ENCODE measurements at places on chromosomes 6 and 20.

DNA sequence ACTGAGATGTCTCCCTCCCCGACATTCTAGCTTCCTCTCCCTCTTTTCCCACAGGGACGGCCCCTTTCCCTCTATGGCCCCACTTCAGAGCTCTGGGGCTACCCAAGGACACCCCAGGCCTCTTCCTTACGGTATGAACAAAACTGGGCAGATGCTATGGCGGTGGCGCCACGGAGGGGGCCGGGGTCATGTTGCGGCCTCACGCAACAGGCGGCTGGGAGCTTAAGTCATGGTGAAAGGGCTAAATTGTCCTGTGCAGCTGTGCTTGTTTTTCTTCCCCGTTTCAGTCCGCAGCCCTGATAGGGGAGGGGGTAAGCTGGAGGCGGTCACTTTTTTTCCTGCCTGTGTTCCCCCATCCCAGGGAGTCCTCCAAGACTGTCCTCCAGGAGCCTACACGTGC lies 17.6 kb upstream of the KIAA1755 start:
- DNase-seq = no peak

- no peak for DNase-seq
Measured at GRCh38 chr6:150565945-150566344, 33.7 kb upstream of the PLEKHG1 start.

GRCh38 chr20:41185013-41185757 lies 47.8 kb downstream of the PLCG1 start:
- DNase-seq = no peak

- no peak for DNase-seq
Measured at GRCh38 chr6:11785415-11785773, 6.8 kb upstream of the ADTRP start.

- no peak for DNase-seq
Measured at GRCh38 chr6:68059899-68060298, 575.2 kb upstream of the ADGRB3 start.

DNA sequence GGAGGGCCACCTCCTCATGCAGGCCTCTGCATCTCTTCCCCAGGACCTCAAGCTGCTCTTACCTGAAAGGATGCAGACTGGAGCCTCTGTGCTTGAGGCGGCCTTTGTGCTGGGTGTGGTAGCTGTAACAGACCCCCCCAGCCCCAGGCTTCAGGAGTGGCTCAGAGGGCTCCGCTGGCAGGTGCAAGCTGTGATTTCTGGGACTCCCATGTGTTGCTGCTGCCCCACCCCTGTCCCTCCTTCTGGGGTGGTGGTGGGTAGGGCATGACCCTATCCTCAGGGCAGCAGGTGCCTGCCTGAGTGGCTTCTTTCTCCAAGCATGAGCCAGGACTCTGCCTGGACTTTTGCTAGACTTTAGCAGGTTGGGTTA lies 121.2 kb downstream of the SULF2 start:
- DNase-seq = no peak

DNA sequence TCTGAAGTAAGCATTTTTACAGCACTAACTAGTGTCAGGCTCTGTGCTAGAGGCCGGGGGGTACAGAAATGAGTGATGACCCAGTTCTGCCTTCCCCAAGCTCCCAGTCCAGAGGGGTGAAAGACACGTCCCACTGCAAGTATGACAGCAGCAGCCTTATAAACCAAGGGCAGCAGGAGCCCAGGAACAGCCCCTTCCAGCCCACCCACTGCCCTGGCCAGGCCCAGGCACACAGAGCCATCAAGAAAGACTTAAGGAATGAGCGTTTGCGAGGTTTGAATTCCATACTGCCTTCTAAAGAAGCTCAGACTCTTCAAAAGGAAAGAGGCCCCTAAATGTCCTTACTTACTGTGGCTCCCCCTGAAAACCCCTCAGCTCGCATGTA lies 10.0 kb downstream of the TRERF1 start:
- DNase-seq = no peak

GRCh38 chr6:53044071-53044470 lies 21.1 kb upstream of the FBXO9 start:
- DNase-seq = no peak

- no peak for DNase-seq
Measured at GRCh38 chr6:69790629-69791028, 6.2 kb downstream of the LMBRD1 start.

- DNase-seq = no peak
Measured at GRCh38 chr20:54268941-54269340, 61.1 kb downstream of the PFDN4 start.

DNA sequence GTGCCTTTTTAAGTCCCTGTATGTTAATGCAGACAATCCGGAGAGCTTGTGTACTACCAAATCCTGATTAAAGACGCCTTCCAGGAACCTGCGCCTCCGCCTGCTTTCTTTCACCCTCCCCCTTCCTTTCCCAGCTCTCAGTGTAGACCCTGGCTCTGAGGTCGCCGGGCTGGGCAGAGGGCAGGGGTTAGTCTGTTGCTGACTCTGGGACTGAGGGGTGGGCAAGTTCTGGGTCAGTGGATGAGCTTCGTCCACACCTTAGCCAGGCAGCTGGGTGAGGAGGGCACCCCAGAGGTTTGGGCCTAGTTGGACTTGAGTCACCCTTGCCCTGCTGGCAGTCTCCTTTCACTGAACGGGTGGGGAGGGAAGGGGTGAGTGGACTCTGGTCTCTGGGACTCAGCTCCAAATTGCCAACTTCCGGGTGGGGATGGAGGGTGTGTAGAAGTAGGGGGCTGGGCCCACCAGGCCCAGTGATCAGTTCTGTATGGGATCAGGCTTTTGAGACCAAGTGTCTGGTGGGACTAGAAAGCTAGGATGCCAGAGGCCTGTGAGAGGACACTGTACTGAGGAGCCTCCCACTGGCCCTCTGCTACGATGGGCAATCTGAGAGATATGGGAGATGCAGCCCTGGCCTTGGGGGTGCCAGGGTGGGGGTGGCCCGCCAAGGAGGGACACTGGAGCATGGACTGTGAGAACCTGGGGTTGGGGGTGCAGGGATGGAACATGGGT lies 21.3 kb upstream of the SLC22A7 start:
- no peak for DNase-seq

GRCh38 chr6:11258260-11259237 lies 26.1 kb upstream of the NEDD9 start:
- no peak for DNase-seq

- DNase-seq = no peak
Measured at GRCh38 chr20:19212469-19212815, at the start of gene SLC24A3. SLC24A3 (plus strand) TSS chr20:19212642.

DNA sequence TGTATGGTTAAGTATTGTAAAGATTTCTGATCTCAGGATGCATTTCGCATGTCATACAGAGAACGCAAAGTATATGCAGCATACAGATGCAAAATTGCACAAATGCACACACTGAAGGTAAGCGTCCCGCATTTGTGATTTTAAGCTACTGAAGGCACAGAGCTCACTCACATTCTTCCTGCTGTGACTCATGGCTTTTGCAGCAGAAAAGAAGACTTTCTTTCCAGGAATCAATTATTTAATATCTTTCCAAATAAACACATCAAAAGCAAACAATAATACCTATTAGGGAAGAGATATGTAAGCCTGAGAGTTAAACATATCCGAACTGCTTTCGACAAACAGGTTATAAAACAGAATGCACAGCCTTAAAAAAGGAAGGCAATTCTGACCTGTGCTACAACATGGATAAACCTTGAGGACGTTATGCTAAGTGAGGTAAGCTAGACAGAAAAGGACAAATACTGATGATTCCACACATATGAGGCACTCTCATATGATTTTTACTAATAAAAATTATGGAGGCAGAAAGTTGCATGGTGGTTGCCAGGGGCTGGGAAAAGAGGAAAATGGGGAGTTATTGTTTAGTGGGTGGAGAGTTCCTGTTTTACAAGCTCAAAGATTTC lies 109.0 kb downstream of the TFAP2A start:
- DNase-seq = no peak

- no peak for DNase-seq
Measured at GRCh38 chr20:59663513-59664060, 59.2 kb downstream of the PHACTR3 start.

GRCh38 chr20:36528176-36528874 lies 13.0 kb upstream of the MYL9 start:
- no peak for DNase-seq

DNA sequence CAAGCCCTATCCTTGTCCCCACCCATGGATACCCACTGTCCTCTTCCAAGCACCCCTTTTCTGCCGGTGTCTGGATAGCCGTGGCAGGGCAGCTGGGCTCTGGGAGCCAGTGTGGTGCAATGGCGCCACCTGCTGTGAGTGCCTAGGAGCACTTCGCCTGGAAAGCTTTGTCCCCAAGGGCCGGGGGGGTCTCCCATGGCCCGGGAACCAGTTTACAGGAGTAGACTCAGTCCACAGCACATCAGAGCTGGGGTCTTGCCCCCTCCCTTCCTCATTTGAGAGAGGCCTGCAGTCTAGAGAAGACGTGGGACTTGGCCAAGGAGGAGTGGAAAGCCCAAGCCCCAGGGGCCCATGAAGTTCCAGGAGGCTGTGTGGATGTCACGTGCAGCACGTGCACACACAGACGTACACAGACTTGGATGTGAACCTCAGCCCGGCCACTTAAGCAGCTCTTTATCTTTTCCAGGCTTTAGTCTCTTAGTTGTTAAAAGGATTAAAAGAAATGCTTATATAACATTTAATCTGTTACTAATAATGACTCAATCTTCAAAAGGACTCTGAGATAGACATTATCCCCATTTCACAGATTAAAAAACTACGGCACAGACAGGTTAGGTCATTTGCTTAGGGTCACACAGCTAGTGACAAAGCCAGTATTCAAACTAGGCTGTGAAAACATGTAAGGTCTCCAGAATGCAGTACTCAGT lies 40.9 kb upstream of the CDH22 start:
- no peak for DNase-seq

GRCh38 chr6:139442188-139442671 lies 67.8 kb upstream of the CITED2 start:
- DNase-seq = no peak

DNA sequence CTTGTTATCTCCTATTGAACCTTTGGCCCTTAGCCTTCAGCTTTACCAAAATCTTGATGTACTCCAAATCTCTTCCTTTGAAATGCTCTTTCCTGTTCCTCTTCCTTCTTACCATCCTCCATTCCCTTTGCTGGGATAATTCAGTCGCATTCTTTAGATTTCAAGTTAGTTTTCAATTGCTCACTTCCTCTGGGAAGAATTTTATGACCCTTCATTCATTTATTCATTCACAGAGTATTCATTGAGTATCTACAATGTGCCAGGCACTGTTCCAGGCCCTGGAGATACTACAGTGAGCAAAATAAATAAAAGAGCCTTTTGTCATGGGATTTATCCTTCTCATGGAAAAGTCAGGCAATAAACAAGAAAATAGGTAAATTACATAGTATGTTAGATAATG lies 548.2 kb upstream of the FLRT3 start:
- no peak for DNase-seq

- no peak for DNase-seq
Measured at GRCh38 chr20:15310361-15310760, 972.9 kb upstream of the FLRT3 start.

DNA sequence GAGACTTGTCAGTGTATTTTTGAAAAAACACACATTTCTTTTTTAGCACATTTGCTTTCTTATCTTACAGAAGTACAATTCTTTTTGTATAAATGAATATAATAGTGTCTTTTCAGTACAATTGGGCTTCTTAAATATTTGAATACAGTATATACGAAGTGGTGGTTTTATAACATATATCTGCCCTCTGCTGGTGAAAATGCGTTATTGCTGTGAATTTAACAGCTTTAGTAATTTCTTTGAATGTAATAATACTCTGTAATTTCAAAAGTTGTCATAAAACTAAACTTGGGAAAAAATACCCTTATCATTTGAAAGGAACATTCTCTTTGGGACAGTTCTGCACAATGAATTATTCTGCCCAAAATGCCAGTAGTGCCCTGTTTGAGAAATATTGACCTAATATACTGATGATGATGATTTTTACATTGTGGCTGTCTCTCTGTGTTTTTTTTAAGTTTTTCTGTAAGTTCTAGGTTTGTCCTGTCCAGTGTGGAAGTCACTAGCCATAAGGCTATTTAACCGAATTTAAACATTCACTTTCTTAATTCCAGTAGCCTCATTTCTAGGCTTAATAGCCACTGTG lies 19.0 kb downstream of the SMAP1 start:
- no peak for DNase-seq

- DNase-seq = no peak
Measured at GRCh38 chr6:15751721-15752350, 89.0 kb upstream of the DTNBP1 start.

GRCh38 chr20:43450841-43451799 lies 6.6 kb upstream of the SRSF6 start:
- no peak for DNase-seq

- DNase-seq = no peak
Measured at GRCh38 chr6:82415820-82416219, 52.2 kb downstream of the TPBG start.

DNA sequence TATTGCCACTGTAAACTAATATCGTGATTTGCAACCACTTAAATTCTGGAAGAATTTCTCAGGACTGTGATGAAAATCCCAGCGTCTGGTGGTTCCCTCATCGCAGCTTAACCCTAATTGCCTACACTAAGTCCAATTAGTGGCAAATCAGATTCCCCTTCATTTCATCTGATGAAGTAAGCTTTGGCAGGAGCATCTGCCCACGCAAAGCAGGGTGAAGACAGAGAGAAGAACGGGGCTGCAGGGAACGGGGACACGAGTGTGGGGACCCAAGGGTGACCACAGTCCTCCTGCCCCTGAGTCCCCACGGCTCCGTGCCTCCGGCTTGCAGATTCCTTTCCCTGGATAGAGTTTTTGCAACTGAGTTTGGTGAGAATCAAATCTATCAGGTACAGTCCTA lies 159.5 kb downstream of the LY86 start:
- no peak for DNase-seq

- no peak for DNase-seq
Measured at GRCh38 chr6:43948527-43949485, 178.4 kb downstream of the MRPL14 start.

- DNase-seq = no peak
Measured at GRCh38 chr6:89254569-89254968, 37.4 kb upstream of the GABRR1 start.

DNA sequence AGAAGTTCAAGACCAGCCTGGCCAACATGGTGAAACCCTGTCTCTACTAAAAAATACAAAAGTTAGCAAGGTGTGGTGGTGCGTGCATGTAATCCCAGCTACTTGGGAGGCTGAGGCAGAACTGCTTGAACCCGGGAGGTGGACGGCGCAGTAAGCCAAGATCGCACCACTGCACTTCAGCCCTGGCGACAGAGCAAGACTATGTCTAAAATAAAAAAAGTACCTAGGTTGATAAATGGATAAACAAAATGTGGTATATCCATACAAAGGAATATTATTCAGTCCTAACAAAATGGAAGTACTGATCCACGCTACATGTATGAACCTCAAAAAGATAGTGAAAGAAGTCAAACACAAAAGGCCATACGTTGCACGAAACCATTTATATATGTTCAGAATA lies 1.2 kb upstream of the RPF2 start:
- no peak for DNase-seq

GRCh38 chr6:100453701-100454521 lies 10.8 kb downstream of the SIM1 start:
- no peak for DNase-seq

DNA sequence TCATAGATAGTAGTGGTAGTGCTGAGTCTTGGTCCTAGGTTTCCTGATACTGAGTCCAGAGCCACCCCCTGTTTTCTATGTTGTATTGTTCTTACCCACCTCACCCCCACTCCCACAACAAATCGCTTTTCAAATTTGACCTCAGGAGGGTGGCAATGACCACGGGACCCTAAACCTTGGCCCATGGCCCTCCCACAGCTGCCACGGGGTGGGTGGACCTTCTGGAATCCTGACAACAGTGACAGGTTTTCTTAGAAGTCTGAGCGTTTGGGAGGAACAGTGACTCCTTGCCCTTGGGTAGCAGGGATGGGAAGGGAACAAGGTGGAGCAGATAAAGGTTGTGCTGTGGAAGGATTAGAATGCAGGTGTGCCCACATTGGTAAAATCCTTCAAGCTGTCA lies 36.9 kb downstream of the TGM3 start:
- no peak for DNase-seq
